ENCODE measurements at places on chromosomes 16 and 17.

DNA sequence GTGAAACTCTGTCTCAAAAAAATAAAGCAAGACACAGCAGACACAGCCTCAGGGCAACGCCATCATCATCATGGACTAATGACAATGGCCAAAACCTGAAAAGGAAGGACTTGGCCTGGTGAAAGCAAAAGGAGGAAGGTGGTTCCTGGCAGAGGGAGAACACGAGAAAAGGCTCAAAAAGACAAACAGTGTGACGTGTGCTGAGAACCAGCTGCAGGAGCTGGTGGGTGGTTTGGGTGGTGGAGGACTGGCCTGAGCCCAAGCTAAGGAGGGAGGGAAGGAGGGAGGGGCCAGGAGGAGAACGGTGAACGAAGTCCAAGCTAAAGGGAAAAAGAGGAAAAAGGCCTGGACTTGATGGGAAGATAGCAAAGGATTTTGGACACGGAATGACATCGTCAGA lies 85.1 kb downstream of the SLC39A11 start:
- no peak for DNase-seq

GRCh38 chr17:43915559-43915958 lies 8.2 kb upstream of the MPP2 start:
- no peak for DNase-seq

- DNase-seq: no peak
Observed at GRCh38 chr17:81200695-81201580, 21.8 kb downstream of the CEP131 start.

- no peak for DNase-seq
Observed at GRCh38 chr17:57723427-57724025, 21.6 kb downstream of the CCDC182 start.

- no peak for DNase-seq
Observed at GRCh38 chr17:4605826-4606225, 21.5 kb downstream of the SMTNL2 start.

DNA sequence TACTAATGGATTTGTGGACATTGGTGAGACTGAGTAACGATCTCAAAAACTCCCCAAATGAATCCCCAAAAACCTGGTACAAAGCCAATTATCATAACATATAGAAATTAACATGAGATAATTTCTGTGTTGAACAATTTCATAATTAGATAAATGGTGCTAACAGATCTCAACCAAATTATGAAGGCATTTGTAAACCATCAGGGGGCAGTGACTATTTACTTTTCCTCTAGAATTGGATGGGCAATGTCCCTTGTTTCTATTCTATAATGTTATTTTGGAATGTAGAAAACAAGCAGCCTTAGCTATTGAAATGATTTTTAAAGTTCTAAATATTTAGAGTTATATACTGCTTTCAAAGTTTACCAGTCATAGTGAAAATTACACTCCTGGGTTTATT lies 57.8 kb downstream of the MYH10 start:
- DNase-seq: no peak

GRCh38 chr17:37211136-37211535 lies 164.6 kb upstream of the C17orf78 start:
- DNase-seq: no peak

GRCh38 chr16:71461686-71462648 lies at the start of gene ZNF23:
ZNF23 (minus strand) TSS chr16:71462247; CDS start chr16:71456796, 5,451 bp downstream.
- DNase-seq: peak; percentile 67

DNA sequence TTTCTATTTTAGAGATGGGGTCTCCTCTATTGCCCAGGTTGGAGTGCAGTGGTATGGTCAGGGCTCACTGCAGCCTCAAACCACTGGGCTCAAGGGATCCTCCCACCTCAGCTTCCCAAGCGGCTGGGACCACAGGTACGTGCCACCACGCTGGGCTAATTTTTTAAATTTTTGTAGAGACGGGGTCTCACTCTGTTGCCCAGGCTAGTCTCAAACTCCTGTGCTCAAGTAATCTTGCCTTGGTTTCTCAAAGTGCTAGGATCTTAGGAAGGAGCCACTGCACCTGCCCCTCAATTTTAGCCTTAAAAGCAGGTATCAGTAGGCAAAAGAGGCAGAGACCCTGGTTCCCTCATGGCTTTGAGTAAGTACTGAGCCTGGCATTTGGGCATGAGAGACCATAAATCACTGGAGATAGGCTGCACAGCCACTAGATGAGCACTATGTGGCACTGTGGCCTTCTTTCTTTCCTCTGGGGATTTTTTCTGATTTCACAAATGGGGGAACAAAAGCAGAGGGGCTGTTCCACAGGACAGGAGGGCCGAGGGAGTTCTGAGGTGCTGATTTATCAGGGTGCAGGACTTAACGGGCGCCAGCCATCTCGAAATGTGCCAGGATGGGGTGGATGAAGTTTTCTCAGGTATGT lies 82.2 kb downstream of the PLXDC1 start:
- DNase-seq: no peak

- DNase-seq: no peak
Observed at GRCh38 chr17:81916234-81917001, 1.6 kb downstream of the SIRT7 start.

DNA sequence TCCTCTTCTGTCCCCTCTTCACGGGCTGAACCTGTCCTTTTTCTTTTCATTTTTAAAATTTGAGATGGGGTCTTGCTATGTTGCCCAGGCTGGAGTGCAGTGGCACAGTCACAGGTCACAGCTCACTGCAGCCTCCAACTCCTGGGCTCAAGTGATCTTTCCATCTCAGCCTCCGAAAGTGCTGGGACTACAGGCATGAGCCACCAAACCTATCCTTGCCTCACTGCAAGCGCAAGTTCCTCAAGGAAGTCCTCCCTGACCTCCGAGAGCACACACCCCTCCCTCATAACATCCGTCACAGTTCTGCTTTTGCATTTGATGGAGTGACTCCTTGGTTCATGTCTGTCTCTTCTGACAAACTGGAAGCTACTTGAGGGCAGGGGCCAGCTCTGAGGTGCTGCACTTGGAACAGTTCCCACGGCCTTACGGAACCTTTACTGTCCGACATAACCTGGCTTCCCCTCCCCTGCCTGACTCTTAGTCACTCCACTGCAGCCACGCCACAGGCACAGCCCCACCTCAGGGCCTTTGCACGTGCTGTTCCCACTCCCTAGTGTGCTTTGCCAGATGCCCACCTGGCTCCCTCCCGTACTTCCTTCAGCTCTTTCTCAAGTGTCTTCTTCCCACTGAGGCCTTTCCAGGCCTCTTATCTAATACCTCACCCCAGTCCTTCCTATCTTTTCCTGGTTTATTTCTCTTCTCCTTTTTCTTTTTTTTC lies 4.4 kb downstream of the TBX6 start:
- DNase-seq: no peak
